ENCODE measurements at places on chromosomes 13 and 19.

GRCh38 chr13:22837980-22838647 lies 342.7 kb upstream of the SGCG start:
- DNase-seq: no peak

GRCh38 chr13:66958611-66959010 lies 271.5 kb downstream of the PCDH9 start:
- no peak for DNase-seq

- DNase-seq: peak; percentile 14
Observed at GRCh38 chr19:12137221-12137940, 2.8 kb downstream of the ZNF20 start.

- DNase-seq: no peak
Observed at GRCh38 chr19:39409208-39410016, 2.8 kb downstream of the ZFP36 start.

DNA sequence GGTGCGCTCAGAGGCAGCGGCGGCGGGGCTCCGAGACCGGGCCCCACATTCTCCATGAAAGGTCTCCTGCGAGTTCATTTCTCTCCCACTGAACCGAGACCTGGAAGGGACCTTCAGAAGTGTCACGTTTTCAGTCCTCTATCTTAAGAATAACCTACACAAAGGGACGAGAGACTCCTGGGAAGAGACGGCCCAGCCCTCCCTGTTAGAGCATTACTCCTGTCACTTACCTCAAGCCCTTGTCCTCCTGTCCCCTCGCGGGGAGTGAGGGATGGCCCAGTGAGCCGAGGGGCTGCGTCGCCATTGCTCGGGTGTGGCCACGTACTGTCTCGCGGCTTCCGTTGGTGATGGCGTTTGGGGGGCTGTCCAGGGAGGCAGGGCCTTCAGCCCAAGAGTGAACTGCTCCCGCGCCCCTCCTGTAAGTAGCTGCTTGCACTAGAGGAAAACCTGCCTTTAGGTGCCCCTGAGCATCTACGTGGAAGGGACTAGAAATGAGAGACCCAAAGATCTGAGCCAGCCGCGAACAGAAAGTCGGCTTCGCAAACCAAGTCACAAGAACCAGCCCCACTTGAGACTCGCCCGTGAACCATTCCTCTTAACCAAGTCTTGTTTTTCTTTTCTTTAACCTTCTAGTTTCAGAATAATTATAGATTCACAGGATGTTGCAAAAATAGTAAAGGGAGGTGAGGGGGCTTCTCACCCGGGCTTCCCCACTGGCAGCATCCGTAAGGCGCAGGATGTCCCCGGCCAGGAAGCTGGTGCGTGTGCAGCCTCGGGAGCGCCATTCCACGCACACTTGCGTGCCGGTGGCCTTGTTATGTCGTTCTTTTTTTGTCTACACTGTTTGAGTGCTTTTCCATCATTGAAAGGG lies 21.1 kb upstream of the NDUFS7 start:
- DNase-seq: no peak

DNA sequence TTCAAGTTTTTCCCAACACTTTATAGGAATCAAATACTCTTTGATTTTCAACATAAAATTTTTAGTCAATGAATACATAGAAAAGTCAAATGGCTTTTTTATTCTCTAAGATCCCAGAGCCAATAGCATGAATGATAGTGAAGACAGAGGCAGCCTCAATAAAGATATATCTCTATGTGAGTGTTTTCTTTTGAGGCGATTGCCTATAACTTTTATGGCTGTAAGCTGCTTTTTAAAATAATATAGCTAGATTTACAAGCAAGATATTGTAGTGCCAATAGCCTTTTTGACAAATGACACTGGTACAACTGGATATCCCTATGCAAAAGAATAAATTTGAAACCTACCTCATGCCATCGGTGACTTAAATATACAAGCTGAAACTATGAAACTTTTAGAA lies 1705.2 kb upstream of the PCDH20 start:
- no peak for DNase-seq

- DNase-seq: no peak
Observed at GRCh38 chr19:33428627-33429125, 55.2 kb downstream of the CEBPG start.

DNA sequence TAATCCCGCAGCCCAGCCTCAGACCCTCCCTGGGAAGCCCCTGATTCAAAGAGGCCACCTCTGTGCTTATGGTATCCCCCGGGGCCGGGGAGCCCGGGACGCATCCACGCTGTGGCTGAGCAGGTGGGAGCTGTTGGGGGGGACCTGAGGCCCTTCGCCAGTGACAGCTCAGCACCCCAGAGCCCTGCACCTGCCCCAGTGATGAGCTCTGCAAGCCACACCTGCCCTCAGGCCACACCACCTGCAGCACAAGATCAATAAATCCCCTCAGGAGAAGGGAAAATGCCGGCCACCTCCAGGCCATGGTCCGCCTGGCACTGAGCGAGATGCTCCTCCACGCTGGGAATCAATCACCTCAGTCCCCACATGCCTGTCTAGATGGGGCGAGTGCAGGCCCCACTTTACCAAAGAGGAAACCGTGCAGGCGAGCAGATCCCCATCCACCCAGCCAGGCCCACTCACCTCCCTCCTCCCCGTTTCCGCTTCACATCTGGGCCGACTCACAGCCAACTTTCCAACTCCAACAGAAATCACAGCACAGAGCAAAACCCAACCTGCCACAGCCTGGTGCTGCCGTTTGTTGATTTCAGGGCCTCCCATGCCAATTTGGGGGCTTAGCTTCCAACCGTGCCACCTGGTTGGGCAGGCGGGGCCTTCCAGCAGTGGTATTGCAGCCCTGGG lies 12.8 kb downstream of the MOB3A start:
- DNase-seq: no peak

DNA sequence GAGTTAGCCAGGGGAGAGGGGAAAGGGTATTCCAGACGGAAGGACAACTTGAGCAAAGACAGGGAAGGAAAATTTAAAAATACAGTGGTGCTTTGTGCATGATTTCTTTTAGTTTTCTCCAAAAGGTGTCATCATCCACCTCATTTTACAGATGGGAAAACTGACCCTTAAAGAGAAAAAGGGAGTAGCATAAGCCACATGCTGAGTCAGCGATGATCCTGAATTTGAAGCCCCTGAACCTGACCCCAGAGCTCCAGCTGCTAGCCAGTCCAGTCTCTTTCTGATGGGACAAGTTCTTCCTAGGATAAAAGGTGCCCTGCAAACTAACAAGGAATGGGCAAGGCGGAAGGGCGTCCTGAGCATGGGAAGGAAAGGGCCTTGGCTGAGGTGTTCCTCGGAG lies 10.3 kb downstream of the CABP5 start:
- DNase-seq: no peak

GRCh38 chr19:3543150-3544057 lies 4.4 kb downstream of the TEKTIP1 start:
- DNase-seq: no peak

DNA sequence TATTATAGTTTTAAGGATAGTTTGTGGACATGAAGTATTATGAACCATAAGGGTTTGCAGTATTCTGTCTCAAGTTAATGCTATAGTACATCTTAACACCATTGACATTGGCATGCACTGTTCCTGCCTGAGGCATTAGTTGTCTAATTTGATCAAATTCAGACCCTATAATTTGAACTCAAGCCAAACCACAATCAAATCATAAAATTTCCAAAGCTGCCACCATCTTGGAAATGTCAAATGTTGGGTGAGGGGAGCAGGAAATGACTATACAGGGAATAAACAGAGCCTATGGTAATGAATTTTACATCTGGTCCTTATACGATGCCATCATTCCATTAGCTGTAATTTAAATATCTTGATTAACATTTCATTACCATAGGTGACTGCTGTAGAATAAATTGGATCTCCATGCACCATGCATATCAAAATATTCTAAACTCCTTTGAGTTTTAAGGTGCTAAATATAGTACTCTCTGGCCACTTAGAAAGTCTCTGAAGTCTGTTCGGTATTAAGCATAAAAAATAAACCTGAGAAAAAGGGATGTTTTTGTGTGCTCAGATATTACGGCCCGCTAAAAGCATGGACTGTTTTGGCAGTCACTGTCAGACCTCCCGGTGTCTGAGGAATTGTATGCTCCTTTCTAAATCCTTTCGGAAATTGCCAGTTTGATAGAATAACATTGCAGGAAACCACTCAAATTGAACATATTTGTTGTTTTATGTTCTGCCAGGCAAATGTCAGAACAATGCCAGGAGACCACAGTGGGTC lies 257.7 kb downstream of the SPRY2 start:
- no peak for DNase-seq

DNA sequence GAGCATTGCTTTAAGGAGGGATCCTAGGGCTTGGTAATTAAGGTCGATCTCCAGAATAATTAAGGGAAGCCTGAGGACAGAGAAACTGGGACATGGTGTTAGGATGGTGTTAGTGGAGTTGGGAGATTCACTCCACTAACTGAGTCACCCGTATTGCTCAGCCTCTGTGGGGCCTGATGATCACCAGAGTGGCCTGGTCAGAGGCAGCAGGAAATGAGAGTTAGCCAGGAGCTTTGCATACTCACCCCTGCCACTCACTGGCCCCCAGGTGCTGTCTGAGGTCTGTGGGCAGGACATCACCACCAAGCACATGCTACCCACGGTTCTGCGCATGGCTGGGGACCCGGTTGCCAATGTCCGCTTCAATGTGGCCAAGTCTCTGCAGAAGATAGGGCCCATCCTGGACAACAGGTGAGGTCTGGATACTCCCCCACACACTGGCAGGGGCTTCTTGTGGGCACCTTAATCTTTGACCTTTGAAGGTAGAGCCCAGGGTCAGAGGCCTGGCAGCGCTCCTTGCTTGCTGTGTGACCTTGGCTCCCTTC lies 32.1 kb downstream of the PPP2R1A start:
- no peak for DNase-seq

GRCh38 chr19:42067315-42067888 lies 2.6 kb downstream of the GRIK5 start:
- DNase-seq: peak; percentile 57

DNA sequence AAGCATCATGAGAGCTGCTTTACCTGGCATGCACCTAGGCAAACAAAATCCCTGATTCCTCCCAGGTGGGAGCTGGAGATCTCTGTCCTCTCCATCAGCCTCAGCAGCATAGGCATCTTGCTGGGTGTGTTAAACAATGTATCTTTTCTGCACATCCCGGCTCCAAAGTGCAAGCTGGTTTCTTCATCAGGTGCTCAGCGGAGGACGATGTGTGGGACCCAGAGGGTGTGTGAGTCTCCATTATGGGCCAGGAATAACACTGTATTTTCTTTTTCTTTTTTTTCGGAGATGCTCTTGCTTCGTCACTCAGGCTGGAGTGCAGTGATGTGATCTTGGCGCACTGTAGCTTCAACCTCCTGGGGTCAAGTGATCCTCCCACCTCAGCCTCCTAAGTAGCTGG lies 9.9 kb downstream of the CNFN start:
- DNase-seq: no peak

GRCh38 chr13:79767126-79767525 lies 286.2 kb downstream of the NDFIP2 start:
- no peak for DNase-seq

DNA sequence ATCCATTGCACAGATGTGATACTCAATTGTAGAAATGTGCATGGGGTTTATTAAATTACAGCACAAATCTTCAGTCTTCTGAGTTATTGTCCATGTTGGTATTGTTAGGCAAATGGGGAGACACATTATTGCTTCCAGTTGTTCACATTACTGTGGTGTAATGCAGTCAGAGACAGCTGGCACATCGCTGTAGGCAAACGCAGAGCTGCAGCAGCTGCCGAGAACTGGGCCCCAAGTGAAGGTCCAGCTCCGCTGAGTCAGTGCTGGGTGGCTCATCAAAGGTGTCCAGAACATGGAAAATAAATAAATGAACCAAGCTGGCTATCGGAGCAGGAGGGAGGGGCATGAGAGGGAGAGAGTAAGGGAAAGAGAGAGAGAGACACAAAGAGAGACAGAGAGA lies 299.1 kb upstream of the OBI1 start:
- no peak for DNase-seq

- no peak for DNase-seq
Observed at GRCh38 chr19:43306097-43306496, 36.8 kb upstream of the PSG9 start.

DNA sequence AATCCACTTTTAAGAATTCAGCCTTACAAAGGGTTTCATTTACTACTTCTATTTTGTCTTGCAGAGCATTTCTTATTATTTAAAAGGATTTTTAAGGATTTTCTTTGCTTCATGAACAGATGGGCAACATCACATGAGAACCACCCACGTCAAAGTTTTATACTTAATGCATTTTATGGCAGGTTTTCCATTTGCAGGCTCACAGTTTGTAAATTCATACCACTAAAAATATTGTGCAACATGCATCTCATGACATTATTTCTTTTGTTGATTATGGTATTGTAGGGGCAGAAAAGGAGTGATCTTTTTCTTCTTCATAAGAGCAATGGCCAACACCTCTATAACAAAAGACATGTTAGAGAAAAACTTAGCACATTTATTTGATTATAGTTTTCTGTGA lies 554.0 kb upstream of the SPRY2 start:
- DNase-seq: no peak

DNA sequence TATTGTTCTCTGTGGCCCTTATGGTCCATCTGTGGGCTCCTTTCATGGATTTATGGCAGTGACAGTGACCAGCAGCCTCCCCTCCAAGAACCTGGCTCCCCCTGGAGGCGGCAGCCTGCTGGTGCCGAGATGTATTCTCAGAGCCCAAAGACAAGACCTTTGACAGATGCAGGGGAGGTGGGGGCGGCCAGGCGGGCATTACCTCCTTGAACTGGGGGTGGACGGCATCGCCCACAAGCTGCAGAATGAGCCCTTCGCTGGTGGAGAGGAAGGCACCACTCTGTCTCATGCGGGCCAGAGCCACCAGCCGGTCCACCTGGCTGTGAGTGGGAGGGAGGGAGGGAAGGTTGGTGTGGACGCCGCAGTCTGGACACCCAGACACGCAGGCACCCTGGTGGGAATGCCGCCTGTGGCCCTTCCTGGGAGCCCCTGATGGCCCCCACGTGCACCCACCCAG lies 6.6 kb downstream of the ISOC2 start:
- DNase-seq: peak; percentile 43

DNA sequence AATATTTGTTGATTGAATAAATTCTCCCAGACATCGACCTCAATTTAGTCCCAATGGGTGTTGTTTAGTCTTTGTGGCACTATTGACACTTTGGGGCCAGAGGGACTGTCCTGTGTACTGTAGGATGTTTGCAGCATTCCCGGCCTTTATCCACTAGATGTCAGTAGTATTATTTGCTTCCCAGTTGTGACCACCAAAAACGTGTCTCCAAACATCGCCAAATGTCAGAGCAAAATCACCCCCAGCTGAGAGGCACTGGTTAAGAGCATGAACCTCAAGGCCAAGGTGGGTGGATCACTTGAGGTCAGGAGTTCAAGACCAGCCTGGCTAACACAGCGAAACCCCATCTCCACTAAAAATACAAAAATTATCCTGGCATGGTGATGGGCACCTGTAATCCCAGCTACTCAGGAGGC lies 15.4 kb downstream of the NLRP12 start:
- peak; percentile 8 for DNase-seq

- DNase-seq: peak; percentile 52
Observed at GRCh38 chr19:13212759-13213330, 62.6 kb downstream of the IER2 start.
